Lung (tissue), 17 donors: ENCODE measurements at places on chromosomes 16 and 17. TPM values are rescaled to one million over a fixed set of nuclear protein-coding genes. Genes with fewer than 3 reads are reported as not detected.

- no peak overlapping the region for H3K4me3 ChIP-seq
- no peak for DNase-seq
- no peak overlapping the region for H3K27ac ChIP-seq
- H3K4me1 ChIP-seq: no peaks in the 10 kb centered on the region
- H3K36me3 ChIP-seq: no peaks in the 10 kb centered on the region
Measured at GRCh38 chr16:65490286-65490685, 368.4 kb upstream of the CDH11 start.

- peak; percentile 85 for DNase-seq
- no peak overlapping the region for H3K27ac ChIP-seq
- H3K4me1 ChIP-seq: no peaks in the 10 kb centered on the region
- no peaks in the 10 kb centered on the region for H3K36me3 ChIP-seq
Measured at GRCh38 chr17:49556223-49556943, 19.3 kb upstream of the NXPH3 start.

DNA sequence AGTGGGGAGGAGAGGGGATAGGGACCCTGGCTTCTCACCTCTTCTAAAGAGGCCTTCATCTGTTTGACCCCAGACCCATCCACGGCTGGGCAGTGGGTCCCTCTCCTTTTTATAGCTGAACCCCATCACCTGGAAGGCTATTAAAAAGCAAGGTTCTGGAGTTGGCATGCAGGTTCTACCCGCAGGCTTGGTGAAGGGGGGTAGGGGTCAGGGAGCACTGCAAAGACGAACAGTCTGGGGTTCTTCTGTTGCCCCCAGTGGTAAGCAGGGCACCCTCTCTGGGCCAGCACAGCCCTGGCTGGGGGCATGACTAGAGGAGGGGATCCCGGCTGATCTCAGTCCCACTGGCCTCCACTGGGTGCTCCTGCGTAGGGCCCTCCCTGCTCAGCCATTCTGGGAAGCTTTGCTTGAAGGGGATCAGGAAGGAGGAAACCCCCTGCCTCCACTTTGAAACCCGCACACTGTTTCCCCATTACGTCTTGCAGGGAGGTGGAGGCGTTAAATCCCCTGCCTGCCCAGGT lies 13.6 kb downstream of the CMIP start:
- H3K27me3 ChIP-seq: no peaks in the 10 kb centered on the region
- H3K4me1 ChIP-seq: peaks cover 35% of the 10 kb centered on the region
- H3K27ac ChIP-seq: no peak overlapping the region
- peaks cover 8% of the 10 kb centered on the region for H3K36me3 ChIP-seq
- H3K4me3 ChIP-seq: no peak overlapping the region

GRCh38 chr16:65415460-65415859 lies 293.6 kb upstream of the CDH11 start:
- H3K4me1 ChIP-seq: peaks cover 4% of the 10 kb centered on the region
- H3K36me3 ChIP-seq: no peaks in the 10 kb centered on the region
- DNase-seq: no peak
- H3K27ac ChIP-seq: no peak overlapping the region
- no peak overlapping the region for H3K4me3 ChIP-seq

TNS4 gene
- 0.17 TPM for total RNA-seq

RAB37 gene
- 7.3 TPM for total RNA-seq

TBC1D3I gene
- not detected for total RNA-seq

DNA sequence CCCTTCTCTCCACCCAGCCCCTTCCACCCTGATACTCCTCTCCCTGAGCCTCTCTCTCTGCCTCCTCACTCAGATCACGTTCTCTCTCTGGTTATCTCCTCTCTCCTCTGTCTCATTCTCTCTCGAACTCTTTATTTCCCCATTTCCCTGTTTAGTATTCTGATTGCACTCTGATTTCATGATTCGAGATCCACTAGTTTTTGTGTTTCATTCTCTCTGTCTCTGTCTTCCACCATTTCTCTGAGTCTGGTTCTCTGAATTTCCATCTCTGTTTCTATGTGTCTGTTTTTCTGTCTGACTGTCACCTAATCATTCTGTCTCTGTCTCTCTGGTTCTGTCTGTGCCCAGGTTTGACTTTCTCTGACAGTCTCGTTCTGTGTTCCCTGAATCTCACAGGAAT lies 2.0 kb downstream of the SEZ6L2 start:
- H3K27ac ChIP-seq: no peak overlapping the region
- no peaks in the 10 kb centered on the region for H3K27me3 ChIP-seq
- H3K4me1 ChIP-seq: peaks cover 4% of the 10 kb centered on the region
- no peak overlapping the region for H3K4me3 ChIP-seq
- DNase-seq: no peak

- DNase-seq: peak; percentile 50
- H3K27me3 ChIP-seq: no peaks in the 10 kb centered on the region
- H3K4me1 ChIP-seq: no peaks in the 10 kb centered on the region
- peak overlapping the region; percentile 46 for H3K27ac ChIP-seq
Measured at GRCh38 chr16:83954577-83955016, 1.6 kb downstream of the OSGIN1 start.

CBLN1 gene
- total RNA-seq: 0.40 TPM

DNA sequence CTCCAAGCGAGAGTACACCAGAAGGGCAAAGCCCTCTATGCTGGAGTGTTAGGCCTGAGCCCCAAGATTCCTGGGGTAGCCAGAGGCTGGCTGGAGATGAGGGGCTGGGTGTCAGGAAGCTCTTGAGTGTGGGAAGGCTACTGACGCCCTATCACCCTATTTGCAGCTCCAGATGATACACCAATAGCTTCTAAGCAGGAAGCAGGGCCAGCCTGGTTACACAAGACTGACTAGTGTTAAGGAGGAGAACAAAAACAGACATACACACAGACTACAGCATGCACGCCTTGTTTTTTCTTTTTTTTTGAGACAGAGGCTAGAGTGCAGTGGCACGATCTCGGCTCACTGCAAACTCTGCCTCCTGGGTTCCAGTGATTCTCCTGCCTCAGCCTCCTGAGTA lies 15.9 kb downstream of the POLR3K start:
- no peaks in the 10 kb centered on the region for H3K27me3 ChIP-seq
- no peaks in the 10 kb centered on the region for H3K36me3 ChIP-seq
- no peak for DNase-seq
- peaks cover 6% of the 10 kb centered on the region for H3K4me1 ChIP-seq
- no peak overlapping the region for H3K4me3 ChIP-seq

ZNF624 gene
- 11.7 TPM for total RNA-seq

PDPK1 gene
- 35.0 TPM for total RNA-seq

GRCh38 chr17:62090021-62090824 lies 25.1 kb upstream of the MED13 start:
- H3K27me3 ChIP-seq: no peaks in the 10 kb centered on the region
- no peak for DNase-seq
- H3K4me1 ChIP-seq: no peaks in the 10 kb centered on the region
- no peak overlapping the region for H3K4me3 ChIP-seq
- H3K27ac ChIP-seq: no peak overlapping the region
- no peaks in the 10 kb centered on the region for H3K36me3 ChIP-seq

FBXL19 gene
- total RNA-seq: 17.3 TPM

- no peak for DNase-seq
- no peaks in the 10 kb centered on the region for H3K4me1 ChIP-seq
- no peak overlapping the region for H3K27ac ChIP-seq
Measured at GRCh38 chr16:13109171-13109570, 207.8 kb downstream of the SHISA9 start.

KRT33A gene
- total RNA-seq: not detected

- H3K4me1 ChIP-seq: peaks cover 14% of the 10 kb centered on the region
- DNase-seq: no peak
- no peaks in the 10 kb centered on the region for H3K36me3 ChIP-seq
- no peak overlapping the region for H3K4me3 ChIP-seq
- H3K27me3 ChIP-seq: peaks cover 41% of the 10 kb centered on the region
Measured at GRCh38 chr17:2851615-2852014, 55.4 kb downstream of the RAP1GAP2 start.

AXIN2 gene
- 127 TPM for total RNA-seq

GRCh38 chr17:79938336-79939093 lies 97.2 kb downstream of the TBC1D16 start:
- no peaks in the 10 kb centered on the region for H3K27me3 ChIP-seq
- no peak overlapping the region for H3K27ac ChIP-seq
- no peaks in the 10 kb centered on the region for H3K36me3 ChIP-seq
- no peak for DNase-seq

- no peaks in the 10 kb centered on the region for H3K36me3 ChIP-seq
- H3K4me1 ChIP-seq: peaks cover 6% of the 10 kb centered on the region
- no peaks in the 10 kb centered on the region for H3K27me3 ChIP-seq
- H3K27ac ChIP-seq: peak overlapping the region; percentile 91
- peak overlapping the region; percentile 46 for H3K4me3 ChIP-seq
Measured at GRCh38 chr16:85553436-85554113, 59.5 kb upstream of the GSE1 start.

DNA sequence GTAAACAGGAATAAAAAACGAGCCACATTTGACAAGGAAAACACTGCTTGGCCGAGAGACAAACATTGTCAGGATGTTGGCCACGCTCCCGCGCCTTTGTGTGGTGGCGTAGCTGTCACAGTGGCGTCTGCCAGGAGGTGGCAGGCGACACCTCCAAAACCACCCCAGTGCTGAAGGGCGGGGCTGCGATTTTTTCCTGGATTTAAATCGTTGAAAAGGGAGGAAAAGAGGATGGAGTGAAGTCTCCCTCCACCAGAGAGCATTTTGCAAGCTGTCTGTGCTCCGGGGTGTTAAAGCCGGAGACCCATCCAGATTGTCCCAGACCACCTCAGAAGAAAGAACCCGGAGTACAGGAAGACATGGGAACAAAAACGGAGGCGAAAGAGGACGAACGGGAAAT lies 12.7 kb downstream of the MRM3 start:
- H3K27me3 ChIP-seq: no peaks in the 10 kb centered on the region
- peaks cover 4% of the 10 kb centered on the region for H3K4me1 ChIP-seq
- H3K27ac ChIP-seq: peak overlapping the region; percentile 44
- H3K4me3 ChIP-seq: no peak overlapping the region

- H3K4me1 ChIP-seq: no peaks in the 10 kb centered on the region
- H3K4me3 ChIP-seq: no peak overlapping the region
- no peaks in the 10 kb centered on the region for H3K36me3 ChIP-seq
- no peak for DNase-seq
Measured at GRCh38 chr17:72268431-72268830, 147.6 kb downstream of the SOX9 start.

- no peak overlapping the region for H3K27ac ChIP-seq
- DNase-seq: no peak
- H3K27me3 ChIP-seq: no peaks in the 10 kb centered on the region
- no peak overlapping the region for H3K4me3 ChIP-seq
- no peaks in the 10 kb centered on the region for H3K4me1 ChIP-seq
- H3K36me3 ChIP-seq: no peaks in the 10 kb centered on the region
Measured at GRCh38 chr17:21455761-21456160, 79.6 kb downstream of the KCNJ12 start.

GINS2 gene
- 3.1 TPM for total RNA-seq

DNA sequence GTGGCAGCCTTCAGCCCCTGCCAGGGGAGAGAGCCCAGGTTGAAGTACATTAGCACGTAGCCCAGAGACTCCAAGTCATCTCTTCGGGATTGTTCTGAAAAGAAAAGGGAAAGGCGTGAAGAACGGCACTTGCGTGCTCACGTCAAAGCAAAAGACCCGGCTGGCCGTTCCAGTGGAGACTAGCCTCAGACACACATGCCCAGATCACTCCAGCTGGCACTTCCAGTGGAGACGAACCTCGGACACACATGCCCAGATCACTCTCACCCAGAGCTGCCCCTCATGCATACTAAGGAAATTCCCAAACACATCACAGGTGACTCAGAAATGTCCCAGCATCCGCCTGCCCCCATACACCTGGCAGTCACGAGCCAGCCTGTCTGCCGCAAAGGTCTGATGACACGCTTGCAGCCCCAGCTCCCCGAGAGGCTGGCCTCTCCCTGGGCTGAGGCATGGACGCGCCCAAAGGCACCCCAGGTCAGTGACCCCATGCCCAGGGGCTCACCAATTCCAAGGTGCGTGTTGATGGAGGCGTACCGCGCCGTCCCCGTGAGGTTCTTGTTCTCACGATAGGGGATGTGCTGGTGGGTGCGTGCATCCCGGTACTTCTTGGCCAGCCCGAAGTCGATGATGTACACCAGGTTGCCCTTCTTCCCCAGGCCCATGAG lies 20.9 kb downstream of the CSNK1D start:
- H3K27ac ChIP-seq: no peak overlapping the region
- peaks cover 38% of the 10 kb centered on the region for H3K36me3 ChIP-seq
- H3K4me1 ChIP-seq: no peaks in the 10 kb centered on the region
- DNase-seq: no peak
- H3K27me3 ChIP-seq: no peaks in the 10 kb centered on the region

OTOP2 gene
- not detected for total RNA-seq
